Activated CD4-positive, alpha-beta T cell treated with anti-CD3 and anti-CD28 coated beads for 36 hours (primary cell): ENCODE measurements at places on chromosomes 3 and 15.

DNA sequence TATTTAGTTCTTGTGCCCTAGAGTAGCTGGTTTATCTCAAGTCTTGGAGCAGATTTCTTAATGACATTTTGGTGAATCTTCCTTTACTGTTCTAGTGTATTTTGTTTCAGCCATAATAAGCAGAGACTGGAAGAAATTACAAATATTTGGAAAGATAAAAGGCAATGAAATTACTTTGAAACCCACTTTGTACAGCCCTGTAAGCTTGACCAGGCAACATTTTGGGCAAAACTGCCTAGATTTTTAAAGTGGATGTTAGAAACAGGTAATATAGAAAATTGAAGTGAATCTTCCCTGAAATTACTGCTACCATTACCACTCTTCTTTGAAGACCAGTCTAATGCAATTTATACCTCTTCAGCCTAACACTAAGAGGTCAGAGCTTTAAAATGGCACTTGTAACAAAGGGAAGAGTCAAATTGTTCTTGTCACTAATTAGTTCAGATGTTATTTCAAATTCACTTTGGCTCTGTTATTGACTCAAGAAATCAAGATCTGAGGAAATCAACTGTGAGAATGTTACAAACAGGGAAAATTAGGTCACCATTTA lies 589.4 kb downstream of the NLGN1 start:
- no peak for DNase-seq

- no peak for DNase-seq
These were observed 149.8 kb downstream of the SERPINI1 start for GRCh38 chr3:167885277-167885676.

- DNase-seq, result no peak
These were observed 58.1 kb downstream of the DGKG start for GRCh38 chr3:186303965-186304364.

GRCh38 chr3:43296565-43296964 lies 10.2 kb downstream of the SNRK start:
- DNase-seq, result peak; percentile 65

GRCh38 chr3:102135316-102135715 lies 286.0 kb downstream of the NFKBIZ start:
- DNase-seq, result no peak

- DNase-seq, result no peak
These were observed 1.2 kb downstream of the CLN6 start for GRCh38 chr15:68228143-68228970.

DNA sequence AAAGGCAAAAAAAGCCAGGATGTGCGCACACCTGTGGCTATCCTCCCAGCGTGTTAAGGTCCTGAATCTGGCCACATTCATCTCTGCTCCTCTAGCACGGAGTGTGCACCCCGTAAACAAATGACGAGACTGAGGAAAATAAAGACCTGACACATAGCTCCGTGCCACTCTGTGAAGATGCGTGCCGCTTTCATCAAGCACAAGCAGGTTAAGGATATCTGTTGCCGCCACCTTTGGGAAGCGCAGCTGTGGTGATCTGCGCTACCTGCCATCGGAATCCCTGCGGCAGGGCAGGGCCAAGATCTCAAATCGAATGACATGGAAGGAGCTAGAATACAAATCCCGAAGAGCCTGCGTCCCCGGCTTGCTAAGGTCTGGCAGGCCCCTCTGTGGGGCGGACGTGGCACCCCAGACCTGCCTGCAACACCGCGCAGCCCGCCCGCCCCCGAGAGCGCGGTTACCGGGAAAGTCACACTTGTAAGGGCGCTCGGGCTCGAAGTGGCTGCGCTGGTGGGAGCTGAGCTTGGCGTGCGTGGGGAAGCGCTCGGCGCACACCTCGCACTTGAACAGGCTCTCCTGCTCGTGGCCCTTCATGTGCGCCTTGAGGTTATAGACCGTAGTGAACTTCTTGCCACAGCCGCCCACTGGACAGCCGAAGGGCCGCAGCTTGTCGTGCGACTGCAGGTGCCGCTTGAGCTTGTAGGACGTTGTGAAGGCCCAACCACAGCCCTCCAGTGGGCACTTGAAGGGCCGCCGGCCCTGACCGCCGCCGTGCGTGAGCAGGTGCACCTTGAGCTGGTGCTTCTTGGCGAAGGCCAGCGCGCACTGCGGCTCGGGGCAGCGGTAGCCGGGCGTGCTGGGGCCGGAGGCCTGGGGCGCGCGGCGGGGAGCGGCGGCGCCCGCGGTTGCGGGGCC lies 936 bp downstream of the ZXDC start:
- DNase-seq, result peak; percentile 62

GRCh38 chr3:50303013-50303815 lies at the start of gene HYAL1:
TSS of gene HYAL1 (minus strand) at chr3:50303574. CDS start at chr3:50302956, 618 bp downstream.
- DNase-seq, result no peak

DNA sequence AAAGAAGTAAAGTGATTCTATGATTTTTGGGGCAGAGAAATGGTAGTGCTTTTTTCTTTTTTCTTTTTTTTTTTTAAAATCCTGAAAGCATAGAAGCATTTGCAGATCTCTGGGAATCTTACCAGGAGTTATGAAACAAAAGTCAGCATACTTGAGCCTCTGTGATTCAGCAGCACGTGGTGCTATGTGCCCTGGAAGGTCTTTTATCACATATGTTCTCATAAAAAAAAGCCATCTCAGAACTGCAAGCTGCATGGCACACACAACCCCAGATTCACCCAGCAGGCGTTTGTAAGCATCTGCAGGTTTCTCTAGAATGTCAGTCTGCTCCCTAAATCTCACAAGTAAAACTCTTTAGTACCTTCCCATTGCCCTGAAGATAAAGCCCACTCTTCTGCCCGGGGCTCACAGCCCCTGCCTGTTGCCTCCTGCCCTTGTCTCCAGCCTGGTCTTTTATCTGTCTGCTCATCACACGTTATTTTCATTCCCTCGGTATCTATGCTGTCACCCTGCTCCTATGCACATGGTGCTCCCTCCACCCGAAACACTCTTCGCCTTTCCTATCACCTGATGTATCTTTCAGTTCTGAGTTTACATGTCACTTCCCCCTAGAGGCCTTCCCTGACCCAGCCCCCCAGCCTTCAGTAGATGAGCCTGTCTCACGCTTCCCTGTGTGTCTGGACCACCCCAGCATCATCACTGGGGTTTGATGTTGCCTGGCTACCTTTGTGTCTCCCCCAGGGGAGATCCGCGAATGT lies 72.4 kb downstream of the CHDH start:
- DNase-seq, result no peak

DNA sequence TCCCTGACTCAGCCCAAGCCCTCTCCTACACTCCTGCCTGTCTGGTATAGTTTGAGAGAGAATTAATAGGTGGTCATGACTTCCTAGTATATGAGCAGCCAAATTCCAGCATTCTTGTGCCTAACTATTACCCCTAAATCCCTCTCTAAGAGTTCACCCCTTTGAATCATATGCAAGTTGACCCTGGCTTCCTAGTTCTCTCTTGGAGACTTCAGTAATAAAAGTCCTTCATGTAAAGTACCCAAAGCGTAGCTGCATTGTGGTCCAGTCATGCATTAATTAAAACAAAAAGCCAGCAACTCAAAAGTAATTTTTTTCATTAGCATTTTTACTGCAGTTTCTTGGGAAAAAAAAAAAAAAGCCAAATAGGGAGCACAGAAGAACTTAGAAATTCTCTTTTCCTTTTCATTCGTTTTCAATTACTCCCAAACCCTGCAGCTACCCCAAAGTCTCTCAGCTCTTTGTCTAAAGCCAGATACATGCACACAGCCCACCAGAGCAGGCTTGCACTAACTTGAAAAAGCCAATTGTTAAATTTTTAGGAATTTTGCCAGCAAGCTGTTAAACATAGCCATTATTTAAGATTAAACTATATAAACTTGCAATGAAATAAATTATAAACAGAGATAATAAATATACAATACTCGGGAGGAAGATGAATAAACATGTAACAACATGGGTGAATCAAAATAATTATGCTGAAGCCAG lies 50.1 kb upstream of the STT3B start:
- no peak for DNase-seq

DNA sequence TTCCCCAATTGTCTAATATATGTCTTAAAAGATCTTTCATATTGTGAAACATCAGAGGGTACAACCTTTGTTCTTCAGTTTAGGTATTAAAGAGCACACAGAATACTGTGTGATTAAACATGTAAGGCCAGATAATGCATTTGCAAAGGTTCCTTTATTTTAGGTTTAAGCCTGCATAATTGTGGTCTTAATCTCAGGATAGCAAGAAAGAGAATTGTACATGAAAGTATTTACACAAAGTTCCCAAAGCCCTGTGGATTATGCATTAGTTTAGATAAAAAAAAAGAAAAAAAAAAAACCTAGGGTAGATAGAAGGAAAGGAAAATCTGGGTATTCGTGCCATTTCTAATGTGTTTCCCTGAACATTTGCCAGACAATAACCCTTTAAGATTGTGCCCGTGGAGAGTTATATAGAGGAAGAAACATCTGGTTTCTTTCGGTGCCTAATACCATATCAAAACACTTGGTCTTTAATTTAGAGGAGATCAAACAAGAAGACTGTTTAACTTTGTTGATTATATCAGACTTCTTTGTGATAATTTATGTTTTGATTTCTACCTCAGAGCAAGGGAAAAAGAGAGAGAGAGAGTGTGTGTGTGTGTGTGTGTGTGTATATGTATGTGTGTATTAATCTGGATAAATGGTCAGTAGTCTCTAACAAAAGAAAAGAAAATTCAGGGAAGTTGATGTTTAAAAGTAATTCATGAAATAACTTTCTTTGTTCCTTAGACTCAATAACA lies 139.6 kb upstream of the CGNL1 start:
- no peak for DNase-seq

GRCh38 chr3:39460677-39461076 lies 6.8 kb upstream of the MOBP start:
- DNase-seq, result no peak
